ENCODE measurements at places on chromosomes 4 and X.

DNA sequence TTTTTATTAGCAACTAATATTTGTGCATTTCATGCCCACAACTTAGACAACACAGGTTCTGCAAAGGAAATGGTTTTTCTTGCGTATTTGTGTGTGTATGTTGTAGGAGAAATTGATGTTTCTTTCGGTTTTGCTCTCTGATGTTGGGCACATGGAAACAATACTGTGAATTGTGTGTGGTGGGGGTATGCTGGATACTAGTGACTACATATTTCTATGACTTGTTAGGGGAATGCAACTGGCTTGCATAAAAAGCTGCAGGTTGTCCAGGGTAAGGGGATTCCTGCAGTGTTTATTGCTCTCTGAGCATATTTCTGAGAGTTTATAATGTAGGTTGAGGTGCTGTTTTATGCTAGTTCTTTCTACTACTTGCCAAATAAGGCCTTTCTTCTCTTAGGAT, 11.6 kb downstream of the DLG3 start:
- no peak for DNase-seq

DNA sequence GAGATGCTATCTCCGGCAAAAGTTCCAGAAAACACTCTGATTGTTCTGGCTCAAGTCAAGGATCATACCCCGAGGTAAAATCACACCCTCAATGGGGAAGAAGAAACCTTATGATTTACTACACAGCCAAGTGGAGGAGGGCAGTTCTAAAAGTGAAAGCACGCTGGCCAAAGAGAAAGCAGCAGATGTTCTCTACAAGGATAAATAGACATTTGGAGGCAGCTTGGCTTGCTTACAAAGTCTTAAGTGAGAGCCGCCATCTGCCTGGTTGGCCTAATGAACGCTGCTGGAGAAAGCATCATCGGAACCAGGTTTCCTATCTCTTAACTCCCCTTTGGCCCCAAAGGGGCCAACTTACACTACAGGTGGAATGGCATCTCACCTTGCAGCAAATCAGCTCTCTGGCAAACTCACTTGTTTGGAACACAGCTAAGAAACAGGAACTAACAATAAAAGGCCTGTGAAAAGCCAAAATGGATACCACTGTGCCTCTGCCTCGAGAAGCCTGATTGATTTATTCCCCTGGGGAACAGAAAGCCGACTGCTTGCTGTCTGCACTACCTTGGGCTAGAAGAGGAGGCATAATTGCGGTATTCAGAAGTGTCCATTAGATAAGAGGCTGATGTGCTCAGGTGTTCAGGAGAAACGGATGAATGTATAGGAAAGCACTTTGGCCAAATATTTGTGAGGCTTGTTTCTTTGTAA, 22.8 kb downstream of the FRAS1 start:
- no peak for DNase-seq

DNA sequence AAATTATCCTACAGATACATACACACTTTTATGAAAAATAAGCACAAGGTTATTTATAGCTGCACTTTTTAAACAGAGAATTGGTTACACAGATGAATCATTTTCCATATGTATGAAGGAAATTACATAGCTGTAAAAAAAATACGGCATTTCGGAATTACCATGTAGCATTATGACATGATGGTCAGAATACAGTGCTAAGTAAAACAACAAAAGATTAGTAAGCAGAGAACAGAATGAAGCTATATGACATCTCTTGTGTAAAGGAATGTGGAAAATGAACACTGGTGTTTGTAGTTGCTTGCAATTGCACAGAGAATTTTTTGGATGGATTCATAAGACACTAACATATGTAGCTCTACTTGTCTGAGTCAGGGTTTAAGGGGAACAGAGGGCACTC, 1222.0 kb upstream of the PRKX start:
- no peak for DNase-seq

DNA sequence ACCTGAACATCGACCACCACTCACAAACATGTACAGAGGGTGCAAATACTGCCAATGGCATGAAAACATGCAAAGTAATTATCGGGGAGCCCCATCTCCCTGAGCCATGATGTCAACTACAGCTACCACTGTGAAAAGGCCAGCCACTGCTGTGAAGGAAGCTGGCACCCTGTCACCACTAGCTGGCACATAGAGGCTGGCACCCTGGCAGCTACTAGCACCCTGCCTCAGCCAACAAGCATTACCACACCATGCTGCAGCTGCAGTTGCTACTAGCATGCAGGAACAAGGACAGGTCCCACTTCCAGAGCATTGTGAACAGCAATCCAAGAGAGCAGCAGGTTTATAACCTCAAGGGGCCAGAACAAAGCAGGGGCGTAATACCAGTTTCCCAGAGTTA, 81.4 kb downstream of the PRR32 start:
- no peak for DNase-seq

- DNase-seq, result no peak
Measured at GRCh38 chrX:133335027-133335426, 80.3 kb downstream of the GPC4 start.

DNA sequence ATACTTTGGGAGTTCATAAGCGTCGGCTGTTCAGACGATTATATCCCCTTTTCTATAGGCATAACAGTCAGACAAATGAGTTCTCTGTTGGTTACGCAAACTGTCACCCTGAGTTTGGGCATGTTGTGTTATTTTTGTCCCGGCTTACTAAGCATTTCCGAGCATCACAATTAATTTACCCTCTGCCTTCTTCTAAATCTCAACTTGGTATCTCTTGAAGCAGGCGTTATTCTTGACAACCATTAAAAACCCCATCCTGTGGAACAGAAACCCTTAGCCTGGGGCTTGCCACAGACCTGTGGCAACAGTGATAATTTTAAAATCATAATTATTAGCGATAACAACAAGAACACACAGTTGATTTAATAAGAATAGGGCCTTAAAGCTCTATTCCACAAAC, 558.7 kb downstream of the INPP4B start:
- DNase-seq, result no peak

DNA sequence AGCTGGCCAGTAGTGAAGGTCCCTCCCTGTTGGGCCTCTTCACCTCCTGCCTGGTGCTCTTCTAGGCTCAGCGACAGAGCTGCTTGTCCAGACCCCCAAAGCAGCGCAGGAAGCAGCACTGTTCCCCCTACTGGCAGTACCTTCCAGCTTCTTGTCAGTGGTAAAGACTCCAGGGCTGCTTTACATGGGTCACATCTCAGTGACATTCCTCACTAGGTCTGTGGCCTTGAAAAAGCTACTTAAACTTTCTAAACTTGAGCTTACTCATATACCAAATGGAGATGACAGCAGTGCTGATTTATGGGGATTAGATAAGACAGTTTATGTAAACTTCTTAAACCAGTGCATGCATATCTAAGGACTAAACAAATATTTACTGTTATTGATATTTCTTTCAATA, 117.3 kb downstream of the FAT4 start:
- no peak for DNase-seq

GRCh38 chr4:8069102-8069752, 89.4 kb downstream of the ABLIM2 start:
- no peak for DNase-seq

- no peak for DNase-seq
Measured at GRCh38 chr4:42906891-42907759, 14.6 kb downstream of the GRXCR1 start.

GRCh38 chr4:53861856-53862610, 202.4 kb downstream of the CHIC2 start:
- no peak for DNase-seq

DNA sequence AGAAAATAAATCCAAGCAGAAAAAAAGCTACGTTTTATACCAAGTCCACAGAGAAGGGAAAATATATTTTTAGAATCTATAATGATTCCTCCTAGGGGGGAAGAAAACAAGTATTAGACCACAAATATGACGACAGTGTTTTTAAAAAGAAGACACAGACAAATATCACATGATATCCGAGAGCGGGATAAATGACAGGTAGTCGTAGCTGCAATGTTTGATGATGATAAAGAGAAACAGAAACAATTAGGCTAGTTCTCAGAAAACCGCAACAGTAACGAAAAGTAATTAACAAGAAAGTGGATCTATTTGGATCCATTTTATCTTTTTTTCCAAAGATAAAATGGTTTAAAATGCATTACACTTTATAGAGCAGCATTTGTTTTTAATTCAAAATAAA, 918 bp downstream of the HAUS3 start:
- DNase-seq, result no peak

GRCh38 chrX:13489454-13489853, 79.9 kb upstream of the EGFL6 start:
- no peak for DNase-seq

DNA sequence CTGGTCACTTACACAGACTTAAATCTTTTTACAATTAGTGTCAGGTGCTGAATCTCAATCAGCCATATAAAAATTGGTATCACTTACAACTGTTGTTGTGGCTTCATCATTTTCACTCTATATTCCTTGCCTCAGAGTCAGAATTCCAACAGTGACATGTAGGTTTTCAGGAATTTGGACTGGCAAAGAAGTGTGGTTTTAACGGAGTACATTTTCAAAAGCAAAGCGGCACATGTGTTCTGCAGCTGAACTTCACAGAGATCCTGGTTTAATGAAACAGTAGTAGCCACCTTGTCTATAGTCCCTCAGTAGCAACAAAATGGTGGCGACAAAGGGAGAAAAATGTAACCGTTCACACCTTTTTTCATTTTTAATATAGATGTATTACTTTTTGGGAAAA, 486.6 kb downstream of the FAT4 start:
- DNase-seq, result no peak

- no peak for DNase-seq
Measured at GRCh38 chr4:143184217-143184502, 557 bp upstream of the USP38 start.

GRCh38 chr4:7261087-7261486, 68.7 kb downstream of the SORCS2 start:
- DNase-seq, result no peak

- no peak for DNase-seq
Measured at GRCh38 chrX:13232484-13232883, 87.4 kb downstream of the ATXN3L start.

DNA sequence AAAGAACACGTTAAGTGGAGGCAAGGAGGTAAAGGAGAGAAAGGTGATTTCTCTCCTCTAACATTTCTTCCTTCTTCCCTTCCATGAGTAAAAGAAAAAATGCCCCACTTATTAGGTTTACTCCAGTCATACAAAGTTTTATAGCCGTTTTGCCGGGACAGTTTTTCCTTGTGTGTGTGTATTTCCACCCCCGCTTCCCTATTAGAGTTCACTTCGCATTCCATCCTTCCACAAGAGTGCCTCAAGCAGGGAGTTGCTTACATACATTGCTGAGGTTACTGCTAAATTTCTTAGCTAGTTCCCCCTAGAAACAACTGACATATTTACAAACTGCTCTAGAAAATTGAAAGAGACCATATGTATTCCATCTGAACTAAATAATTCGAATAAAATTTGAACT, 45.2 kb upstream of the BMP15 start:
- no peak for DNase-seq
